COLO829 (cell line): ENCODE measurements at places on chromosomes 7 and 10.

GRCh38 chr7:21338728-21339164 is 89.1 kb upstream of the SP4 start:
- DNase-seq = no peak

GRCh38 chr7:21450941-21451340 is 23.1 kb downstream of the SP4 start:
- DNase-seq = no peak

DNA sequence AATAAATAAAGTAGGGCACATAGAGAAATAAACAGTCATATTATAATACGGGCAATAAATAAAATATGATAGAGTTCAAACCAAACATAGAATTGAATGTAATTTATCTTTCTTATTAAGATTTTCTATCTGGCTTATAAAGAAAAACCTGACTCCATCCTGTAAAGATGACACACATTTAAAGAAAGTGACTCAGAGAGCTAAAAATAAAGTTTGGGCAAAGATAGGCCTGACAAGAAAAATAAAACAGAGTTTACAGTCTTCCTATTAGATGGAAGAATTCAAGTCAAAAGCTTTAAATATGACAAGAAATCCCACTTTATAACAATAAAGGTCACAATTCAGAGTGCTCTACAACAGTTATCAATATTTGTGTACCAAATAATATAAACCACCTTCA is 580.6 kb downstream of the PHTF2 start:
- no peak for DNase-seq

- no peak for DNase-seq
These were observed 30.5 kb downstream of the ARL3 start for GRCh38 chr10:102683736-102684135.

GRCh38 chr7:7324698-7325097 is 142.4 kb downstream of the C1GALT1 start:
- no peak for DNase-seq

GRCh38 chr10:35392482-35393228 is 56.3 kb downstream of the CCNY start:
- DNase-seq = no peak

DNA sequence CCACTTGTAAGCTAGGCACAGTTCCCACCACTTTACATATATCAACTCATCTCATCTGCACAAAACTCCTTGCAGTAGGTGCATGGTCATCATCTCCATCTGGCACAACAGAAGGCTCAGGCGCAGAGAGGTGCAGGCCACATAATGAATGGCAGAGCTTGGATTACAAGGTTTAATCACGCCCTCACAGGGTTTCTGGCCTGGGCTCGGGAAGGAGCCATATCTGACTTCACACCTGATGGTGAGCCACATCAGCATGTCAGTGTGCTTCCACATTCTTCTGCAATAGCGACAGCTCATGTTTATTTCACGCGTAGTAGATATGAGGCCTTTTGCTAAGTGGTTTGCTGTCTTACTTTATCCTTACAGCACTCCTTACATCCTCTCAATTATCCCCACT is 650.2 kb downstream of the INHBA start:
- no peak for DNase-seq

GRCh38 chr10:28587970-28588290 is 55.0 kb downstream of the WAC start:
- peak; percentile 66 for DNase-seq

GRCh38 chr10:17923728-17924127 is 28.0 kb upstream of the SLC39A12 start:
- no peak for DNase-seq

GRCh38 chr7:90209776-90210175 is 1.8 kb upstream of the STEAP2 start:
- no peak for DNase-seq

GRCh38 chr7:106018566-106019469 is 55.8 kb downstream of the CDHR3 start:
- no peak for DNase-seq

GRCh38 chr7:156609010-156609877 is 31.3 kb upstream of the RNF32 start:
- no peak for DNase-seq

DNA sequence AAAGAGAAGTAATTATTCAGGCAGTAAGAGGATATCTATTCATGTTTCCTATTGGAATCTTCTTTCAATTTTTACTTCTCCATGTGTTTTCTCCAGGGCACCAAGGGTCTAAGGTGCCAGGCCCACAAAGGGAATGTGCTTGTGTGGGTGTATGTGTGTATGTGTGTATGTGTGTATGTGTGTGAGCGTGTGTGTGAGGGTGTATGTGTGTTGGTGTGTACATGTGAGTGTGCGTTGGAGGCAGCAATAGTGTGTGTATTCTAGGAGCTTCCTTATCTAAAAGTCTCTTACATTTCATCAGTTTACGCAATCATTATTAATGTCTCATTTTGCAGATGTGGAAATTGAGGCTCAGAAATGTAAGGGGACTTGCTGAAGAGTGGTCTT is 28.3 kb downstream of the RAMP3 start:
- no peak for DNase-seq

DNA sequence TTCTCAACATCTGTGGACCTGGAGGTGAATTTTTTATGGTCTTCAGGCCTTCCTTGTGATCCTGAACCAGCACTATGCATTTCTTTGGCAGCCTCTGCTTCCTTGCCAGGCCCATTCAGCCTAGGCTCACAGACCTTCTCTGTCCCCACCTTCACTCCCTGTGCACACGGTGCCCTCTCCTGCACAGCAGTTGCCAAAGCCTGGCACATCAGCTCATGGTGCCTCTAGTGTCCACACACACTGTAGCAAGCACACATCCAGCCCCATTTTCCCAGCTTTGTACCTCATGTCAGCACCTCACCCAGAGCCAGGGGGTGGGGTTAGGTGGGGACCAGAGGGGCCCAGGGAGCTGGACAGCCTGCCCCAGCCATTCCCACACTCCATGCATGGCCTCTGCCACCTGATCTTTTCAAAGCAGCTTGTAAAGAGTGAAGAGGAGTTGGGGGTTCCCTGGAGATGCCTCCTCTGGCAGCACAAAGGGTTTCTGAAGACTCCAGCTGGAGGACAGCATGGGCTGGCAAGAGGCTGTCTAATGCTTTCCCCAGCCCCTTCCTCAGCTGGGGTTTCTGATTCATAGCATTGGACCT is 57.9 kb upstream of the TMEM72 start:
- DNase-seq = no peak

- no peak for DNase-seq
These were observed 70.7 kb upstream of the LRRC18 start for GRCh38 chr10:49010295-49010694.

- no peak for DNase-seq
These were observed 49.9 kb downstream of the BLVRA start for GRCh38 chr7:43808410-43808809.

- no peak for DNase-seq
These were observed 131.0 kb upstream of the ITGB1 start for GRCh38 chr10:33088990-33089389.

- no peak for DNase-seq
These were observed 5.3 kb downstream of the EN2 start for GRCh38 chr7:155463114-155463811.

DNA sequence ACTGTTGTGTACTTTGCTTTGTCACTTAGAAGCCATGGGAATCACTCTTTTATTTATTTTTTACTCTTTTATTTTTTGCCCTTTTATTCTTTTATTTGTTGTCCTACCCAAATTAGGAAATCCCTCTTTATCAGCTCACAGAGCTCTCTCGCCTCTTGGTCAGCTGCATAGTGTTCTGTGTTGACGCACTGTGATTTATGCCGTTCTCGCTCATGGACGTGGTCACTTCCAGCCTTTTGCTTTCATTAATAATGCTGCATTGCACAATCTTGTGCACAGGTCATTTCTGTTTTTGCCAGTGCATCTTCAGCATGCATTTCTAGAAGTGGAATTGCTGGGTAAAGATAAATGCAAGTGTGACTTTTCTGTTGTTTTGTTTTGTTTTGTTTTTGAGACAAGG is 42.3 kb downstream of the FBH1 start:
- DNase-seq = no peak

DNA sequence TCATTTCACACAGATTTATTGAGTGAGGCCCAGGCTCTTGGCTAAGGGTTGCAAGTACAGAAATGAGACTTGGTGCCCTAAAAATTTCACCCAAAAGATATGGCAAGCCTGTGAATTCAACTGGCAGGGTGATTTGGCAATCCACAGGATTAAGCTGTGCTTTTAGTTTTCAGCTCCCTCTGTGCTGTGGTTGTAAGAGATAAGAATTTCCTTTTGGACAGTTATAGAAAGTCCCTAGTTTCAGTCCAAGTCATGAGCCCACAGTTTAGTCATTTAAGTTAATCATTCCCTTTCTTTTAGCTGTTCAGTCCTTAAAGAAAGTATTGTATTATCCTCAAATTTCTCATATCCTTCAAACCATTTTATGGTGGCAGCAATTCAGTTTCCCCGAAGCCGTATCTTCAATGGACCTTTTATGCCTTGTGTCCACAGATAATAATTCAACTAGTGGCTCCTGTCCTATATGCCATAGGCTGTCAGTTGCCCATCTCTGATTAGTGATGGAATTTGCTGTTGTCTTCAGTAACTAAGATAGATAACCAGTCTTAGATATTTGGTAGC is 73.4 kb upstream of the NAMPT start:
- DNase-seq = peak; percentile 88

GRCh38 chr7:25653384-25653783 is 425.1 kb upstream of the NPVF start:
- no peak for DNase-seq

GRCh38 chr10:122276611-122277208 is 5.6 kb downstream of the BTBD16 start:
- no peak for DNase-seq

DNA sequence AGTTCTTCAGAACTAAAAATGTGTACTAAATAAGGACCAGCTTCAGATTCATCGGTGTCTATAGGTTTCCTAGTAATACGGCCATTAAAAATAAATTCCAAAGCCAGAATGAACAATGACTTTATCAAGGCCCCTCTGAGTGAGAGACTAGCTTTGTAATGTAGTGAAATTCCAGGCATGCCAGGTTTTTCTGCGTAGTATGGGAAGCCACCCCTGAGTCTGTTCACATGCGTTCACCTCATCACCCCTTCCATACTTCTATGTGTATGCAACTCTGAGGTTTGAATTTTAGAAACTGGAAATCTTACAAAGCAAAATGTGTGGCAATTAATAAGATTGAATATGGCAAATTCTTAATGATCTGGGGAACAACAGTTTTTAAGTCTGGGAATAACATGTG is 24.5 kb downstream of the RNF32 start:
- DNase-seq = no peak

DNA sequence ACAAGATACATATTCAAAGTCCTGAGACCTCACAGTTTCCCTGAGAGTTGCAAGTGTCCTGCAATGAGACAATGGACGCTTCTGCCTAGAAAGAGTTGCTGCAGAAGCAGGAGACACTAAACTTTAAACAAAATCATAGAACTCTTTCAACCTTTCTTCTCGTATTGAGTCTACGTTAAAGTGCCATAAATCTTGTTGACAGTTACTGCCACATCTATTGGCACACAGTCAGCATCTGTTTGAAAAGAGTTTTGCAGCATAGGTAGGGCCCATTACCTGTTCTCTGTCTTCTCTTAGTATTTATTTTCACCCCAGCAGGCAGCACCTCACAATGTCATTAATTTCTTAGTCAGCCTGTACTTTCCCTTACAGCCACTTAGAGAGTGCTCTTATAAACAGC is 335.3 kb upstream of the ETV1 start:
- DNase-seq = no peak

DNA sequence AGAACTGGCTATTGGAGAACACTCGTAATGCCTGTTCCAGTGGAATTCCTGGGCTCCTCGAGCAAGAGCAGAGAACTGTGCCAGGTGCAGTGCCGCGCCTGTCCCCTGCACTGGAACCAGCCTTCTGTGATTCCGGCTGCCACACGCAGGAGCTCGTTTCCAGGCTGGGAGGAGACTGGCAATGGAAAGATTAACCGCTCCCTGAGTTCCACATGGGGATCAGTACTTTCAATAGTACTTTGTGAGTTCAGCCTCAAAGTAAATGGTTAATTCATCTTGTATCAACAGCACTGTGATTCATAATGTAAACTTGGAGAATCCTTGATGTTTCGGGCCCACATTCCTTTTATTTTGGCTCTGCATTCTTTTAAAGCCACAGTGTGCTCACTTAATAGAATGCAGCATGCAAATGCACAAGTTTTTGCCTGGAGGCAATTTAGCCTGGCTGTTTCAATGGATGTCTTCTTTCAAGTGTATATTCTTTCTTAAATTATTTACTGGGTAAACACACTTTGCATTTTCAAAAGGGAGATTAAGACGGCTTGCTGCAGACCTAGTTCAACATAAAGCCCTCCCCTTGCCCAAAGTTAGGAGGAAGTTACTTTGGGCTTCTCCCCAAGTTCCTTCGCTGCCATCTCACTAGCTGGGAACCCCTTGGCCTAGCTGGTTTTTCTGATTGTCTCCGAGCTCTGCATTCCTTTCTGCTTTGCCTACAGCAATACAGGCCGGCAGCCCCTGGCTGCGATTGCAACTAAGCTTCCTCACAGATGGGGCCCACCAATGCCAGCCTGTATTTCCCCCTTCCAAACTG is 138.1 kb upstream of the TCF7L2 start:
- peak; percentile 87 for DNase-seq

DNA sequence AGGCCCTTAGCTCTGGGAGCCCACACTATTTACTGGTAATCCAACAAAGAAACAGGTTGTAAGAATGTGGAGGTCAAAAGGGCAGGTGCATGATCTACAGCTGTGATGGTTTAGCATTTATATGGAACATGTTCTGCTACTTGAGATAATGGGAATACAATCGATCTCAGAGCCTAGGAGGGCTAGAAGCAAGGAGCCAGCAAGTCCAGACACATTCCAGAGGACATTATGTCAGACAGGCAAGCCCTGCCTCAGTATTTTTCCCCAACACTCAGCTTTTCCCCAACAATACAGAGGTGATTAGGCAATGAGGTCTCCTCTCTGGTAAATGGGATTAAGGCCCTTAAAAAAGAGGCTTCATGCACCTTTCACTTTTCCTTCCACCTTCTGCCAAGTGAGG is 21.4 kb upstream of the GNAT3 start:
- no peak for DNase-seq

DNA sequence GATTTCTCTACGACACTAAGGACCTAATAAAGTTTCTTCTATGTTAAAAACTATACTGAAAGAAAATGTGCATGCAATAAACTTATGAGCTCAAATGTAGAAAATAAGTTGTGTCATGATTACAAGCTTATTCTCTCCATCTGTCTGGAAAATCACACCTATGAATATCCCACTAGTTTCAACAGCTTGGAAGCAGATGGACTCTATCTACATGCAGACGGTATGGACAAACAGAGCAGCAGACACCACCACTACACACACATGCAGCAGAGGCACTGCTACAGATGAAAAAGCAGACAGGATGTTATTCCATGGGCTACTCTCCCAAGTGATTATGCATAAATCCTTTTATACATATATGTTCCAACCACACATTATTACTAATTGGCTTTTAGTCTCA is 123.4 kb upstream of the TARP start:
- DNase-seq = no peak

- no peak for DNase-seq
These were observed 1050.5 kb downstream of the XPNPEP1 start for GRCh38 chr10:108872854-108873253.

DNA sequence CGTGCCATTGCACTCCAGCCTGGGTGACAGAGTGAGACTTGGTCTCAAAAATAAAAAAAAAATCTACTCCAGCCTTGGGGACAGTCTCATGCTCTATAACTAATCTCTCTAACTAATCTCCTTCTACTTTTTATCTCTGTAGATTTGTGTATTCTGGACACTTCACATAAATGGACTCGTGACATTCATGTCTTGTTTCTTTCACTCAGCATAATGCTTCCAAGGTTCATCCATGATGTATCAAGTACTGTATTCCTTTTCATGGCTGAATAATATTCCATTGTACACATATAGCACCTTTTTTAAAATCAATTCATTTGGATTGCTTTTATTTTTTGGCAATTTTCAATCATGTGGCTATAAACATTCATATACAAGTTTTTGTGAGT is 9.8 kb upstream of the COL26A1 start:
- DNase-seq = no peak
